ENCODE measurements at places on chromosomes 3 and 15.
A peak's percentile ranks its signal among the peaks of the same experiment; 100 is the strongest.

DNA sequence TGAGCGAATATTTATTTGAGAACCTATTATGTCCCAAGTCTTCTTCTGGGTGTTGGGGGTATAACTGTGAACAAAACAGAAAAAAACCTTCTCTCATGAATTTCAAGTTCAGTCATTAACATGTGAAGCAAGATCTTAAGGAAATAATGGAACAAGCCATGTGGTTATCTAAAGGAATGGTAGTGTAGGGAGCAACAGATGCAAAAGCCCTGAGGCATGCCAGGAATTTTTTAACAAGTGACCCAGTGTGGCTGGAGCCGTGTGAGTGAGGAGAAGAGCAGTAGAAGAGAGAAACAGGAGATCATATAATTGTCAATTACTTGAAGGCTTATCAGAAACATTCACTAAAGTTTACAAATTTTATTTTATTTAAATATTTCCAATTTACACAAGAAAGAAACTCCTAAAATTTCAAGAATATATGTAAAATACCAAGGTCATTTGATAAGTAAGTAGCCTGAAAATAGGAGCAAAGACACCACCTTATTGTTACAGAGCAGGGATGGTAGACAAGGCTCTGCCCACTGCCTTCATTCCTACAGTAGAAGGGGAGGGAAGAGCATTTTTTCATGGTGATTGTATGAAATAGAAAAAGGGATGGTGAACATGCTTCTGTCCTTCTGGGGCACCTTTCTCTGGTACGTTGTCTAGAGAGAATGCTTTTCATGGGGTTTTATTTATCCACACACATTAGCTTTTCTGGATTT, 345.1 kb downstream of the PLOD2 start:
- no peak for DNase-seq

GRCh38 chr3:69697381-69697780, 41.9 kb upstream of the MITF start:
- DNase-seq: no peak

- no peak for DNase-seq
Measured at GRCh38 chr3:88936831-88937230, 170.6 kb upstream of the EPHA3 start.

DNA sequence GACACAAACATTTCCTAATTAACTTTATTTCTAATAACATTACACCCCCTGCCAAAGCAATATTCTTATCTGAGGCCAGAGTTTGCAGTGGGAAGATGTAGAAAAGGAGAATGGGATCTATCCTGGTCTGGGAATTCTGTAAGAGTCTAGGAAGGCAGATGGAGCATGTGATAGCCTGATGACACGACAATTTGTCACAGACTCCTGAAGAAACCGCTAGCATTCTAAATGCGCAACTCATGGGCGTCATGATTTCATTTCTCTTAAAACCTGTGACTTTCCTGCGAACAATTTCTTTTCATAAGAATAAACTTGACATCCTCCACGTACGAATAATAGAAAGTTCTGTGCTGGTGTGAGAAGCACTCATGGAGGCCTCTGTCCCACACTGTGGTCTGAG, 72.9 kb upstream of the ATP10A start:
- DNase-seq: no peak

- DNase-seq: no peak
Measured at GRCh38 chr3:14620512-14620911, 31.1 kb upstream of the CCDC174 start.

- peak; percentile 49 for DNase-seq
Measured at GRCh38 chr3:107206141-107206540, 171.1 kb upstream of the CCDC54 start.

DNA sequence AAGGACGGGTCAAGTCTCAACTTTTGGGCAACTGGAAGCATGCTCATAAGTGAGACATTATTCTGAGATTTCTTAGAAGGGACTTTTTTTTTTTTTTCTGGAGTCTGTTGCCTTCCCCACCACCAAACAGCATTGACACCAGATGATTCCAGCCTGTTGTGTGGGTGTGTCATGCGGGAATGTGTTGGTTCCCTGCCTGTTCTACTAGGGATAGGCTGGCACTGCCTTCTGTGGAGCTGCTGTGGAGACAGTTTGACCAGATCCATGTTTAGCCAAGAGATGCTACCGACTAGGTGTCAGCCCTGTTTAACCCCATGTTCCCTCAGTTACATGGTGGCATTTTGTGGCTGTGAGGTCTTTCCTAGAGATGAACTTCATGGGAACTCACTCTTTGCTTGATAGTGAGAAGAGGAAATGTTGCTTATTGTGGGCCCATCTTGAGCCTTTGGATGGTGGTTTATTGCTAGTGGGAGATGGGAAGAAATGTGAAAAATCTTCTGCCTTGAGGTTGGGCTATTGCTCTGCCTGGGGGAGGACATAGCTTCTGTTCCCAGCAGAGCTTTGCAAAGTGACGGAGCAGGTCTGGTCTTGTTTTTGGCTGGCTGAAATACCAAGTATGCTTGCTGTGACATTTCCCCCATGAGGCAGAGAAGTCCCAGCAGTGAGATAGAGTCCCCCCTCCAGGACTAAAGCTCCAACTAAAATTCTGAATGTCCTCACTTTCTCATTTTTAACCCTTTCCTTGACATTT, 31.3 kb downstream of the TRAK1 start:
- no peak for DNase-seq

DNA sequence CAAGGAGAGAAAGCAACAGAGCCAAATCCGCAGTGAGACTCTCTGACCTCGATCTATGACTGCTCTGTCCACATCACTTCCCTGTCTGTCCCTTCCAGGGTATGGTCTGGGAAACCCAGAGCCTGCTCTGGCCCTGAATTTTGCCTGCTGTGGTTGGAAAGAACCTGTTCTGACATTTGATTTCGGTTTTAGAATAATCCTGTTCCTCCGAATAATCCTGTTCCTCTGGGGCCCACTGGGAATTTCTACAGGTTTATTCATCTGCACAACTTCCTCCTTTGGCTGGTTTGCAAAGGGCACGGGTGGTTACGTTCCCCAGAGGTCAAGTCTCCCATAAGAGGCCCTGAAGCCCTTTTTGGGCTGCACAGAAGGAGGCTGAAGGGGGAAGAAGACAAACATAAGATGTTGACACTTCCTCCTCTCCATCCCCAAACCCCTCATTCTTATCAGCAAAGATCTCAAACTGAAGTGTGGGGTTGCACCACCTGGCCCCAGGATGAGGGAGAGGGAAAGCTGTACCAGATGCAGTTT, 10.6 kb downstream of the LAMP3 start:
- no peak for DNase-seq

- DNase-seq: no peak
Measured at GRCh38 chr3:11204697-11205348, 50.5 kb downstream of the HRH1 start.

GRCh38 chr15:74817370-74817737, 4.7 kb downstream of the LMAN1L start:
- DNase-seq: peak; percentile 53

DNA sequence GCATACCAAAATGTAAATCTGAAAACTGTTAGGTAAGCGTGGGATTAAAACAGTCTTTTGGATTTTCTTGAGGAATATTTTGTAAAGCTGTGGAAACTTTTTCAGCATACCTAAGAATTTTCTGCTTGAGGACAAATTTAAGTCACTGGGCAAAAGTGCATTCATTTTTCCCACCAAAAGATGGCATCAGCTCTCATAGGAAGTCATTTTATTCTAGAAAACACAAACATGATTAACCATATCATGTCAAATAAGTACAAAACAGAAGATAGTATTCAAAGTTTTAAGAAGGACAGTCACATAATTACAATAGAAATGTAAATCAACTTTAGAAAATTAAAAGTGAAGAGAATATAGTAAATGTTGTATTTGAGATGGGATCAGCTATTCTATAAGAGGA, 63.5 kb downstream of the SLC49A4 start:
- DNase-seq: no peak

DNA sequence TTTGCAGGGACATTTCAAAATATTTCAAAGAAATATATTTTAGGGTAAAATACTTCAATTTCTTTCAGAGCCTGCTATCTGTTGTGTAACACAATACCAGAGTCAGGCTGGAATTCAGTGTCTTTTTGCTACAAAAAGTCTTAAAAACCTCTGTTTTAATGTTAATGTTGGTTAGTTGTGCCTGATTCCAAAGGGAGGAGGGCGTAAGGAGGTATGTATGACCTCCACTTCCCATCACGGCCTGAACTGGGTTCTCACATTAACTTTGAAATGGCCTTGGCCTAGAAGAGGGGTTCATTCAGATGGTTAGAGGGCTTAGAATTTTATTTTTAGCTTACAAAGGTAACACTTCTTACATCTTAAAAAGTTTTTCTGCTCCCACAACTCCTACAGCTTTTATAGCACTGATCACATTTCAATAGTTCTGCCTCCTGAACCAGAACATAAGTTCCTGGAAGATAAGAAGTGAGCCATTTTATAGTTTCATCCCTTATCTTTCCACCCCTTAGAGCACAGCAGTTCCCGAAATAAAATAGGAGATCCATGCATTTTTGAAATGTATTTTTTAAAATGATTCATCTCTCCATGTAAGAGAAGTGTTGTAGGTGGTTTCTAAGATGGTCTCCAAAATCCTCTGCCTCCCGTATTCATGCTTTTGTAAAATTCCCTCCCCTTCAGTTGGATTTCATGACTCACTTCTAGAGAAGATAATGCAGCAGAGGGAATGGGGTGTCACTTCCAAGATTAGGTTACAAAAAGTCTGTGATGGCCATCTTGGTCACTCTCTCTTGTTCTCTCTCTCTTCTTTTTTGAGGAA, 543.1 kb upstream of the NECTIN3 start:
- no peak for DNase-seq

DNA sequence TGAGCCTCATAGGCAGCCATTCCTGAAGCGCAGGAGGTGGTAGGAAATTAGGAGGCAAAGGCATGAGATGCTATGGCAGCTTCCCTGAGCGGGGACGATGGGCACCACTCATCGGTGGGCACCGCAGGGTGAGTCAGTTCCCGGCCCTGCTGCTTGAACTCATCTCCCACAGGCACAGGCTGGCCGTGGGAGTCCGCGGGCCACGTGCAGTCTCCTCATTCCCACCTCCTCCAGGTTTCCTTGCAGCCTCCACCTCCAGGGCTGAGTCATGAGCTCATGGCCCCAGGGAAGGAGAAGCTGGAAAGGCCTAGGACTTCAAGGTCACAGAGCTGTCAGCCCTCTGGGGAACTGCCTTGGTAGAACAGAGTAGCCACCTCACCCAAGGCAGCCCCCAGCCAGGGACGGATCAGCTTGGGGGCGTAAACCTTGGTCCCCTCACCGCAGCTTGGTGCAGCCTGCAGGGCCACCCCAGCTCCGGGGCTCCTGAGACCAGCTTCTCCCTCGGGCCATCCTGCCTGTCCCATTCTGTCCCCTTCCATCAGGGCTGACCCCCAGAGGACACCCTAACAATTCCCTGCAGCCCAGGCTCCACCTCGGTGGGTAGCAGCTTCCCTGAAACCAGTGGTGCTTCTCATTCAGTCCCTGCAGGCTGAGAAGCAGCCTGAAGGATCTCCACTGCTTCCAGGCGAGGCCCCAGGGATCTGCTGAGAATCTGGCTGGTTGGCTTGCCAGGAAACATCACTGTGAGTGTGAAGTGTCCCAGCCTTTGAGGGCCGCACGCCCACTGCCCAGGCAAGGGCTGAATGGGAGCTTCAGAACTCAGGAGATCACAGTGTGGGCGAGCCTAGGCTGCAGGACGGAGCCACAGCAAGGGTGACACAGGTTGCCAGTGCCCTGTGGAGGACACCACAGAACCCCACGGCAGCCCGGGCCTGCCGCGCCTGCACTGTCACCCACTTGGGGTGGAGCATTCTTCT, 150.7 kb upstream of the MEF2A start:
- DNase-seq: no peak

DNA sequence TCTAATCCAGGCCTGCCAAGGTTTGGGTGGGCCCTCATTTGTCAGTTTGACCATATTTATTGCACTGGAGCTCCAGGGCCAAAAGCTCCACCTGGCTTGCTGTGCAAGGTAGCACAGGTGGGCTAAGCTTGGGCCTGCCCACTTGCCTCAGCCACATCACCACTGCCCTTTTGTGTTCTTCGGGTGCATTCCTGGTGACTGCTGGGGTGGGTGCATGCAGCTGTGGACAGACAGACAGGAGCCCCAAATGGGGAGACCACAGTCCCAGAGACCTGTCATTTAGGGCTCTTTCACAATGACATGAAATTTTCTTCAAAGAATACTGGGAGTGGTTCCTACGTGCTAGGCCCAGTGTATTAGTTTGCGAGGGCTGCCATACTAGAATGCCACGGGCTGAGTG, 2.7 kb downstream of the MESP2 start:
- no peak for DNase-seq

DNA sequence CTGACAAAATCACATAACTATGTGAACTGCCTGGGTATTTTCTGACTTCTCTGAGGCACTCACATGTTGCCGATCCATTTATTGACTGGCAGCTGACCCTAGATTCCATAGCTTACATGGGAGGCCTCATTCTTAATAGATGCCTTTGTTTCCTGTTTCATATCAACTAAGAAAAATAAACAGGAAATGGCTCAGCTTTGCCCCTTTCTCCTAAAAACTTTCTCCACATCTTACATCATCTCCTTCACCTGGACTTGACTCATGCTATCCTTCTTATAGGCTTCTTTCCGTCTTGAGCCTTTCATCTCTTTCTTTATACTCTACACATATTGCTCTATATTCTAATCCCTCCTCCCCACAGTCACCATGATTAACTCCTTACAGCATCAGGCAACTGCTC, 38.0 kb downstream of the TXNRD3 start:
- no peak for DNase-seq

DNA sequence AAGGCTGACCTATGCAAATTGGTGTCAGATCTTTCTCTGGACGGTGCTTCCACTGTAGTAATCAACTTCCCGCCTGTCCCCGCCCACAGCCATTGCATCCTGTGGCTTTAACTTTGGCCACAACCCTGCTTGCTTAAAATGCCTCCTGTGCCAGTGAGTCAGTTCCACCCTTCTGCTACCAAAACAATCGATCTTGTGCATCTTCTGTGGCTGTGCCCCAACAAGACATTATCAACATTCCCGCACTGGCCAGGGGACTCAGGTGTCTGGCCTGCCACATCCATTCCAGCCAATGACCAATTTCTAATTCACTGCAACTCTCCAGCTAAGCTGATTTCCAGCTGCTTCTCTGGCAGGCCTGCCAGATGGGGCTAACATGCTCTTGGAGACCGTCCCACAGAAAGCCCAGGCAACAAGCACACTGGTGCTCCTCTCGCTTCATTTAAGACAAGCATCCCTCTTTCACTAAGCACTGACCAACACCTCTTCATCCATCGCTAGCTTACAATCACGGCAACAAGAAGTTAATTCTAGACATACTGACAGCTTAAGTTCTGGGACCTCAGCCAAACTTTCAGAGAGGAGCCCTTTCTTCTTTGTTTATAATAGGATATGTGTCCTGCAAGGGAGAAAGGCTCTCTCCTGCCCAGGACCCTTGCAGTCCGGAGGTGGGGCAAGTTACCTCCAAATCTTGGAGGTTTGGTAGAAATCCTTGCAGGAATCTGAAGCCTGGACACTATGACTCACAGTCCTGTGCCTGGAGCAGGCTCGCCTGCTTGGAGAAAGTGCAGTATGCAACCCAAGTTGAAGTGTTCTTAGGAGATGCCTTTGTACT, 6.7 kb downstream of the CA12 start:
- no peak for DNase-seq

GRCh38 chr3:111763968-111764367, 95.1 kb upstream of the PHLDB2 start:
- no peak for DNase-seq

All from NCI-H526 (cell line).